ENCODE measurements at places on chromosomes 5 and 9. TPM values are rescaled to one million over a fixed set of nuclear protein-coding genes. Genes with fewer than 3 reads are reported as not detected.
A peak's percentile ranks its signal among the peaks of the same experiment; 100 is the strongest.

Gene FCN2
- total RNA-seq: not detected

Gene DHX29
- 28.8 TPM for total RNA-seq

Gene NDUFS4
- total RNA-seq: 82.2 TPM

Gene FOXD4L5
- total RNA-seq: 0.11 TPM

Gene ENTREP1
- 2.0 TPM for total RNA-seq

Gene ANKRD31
- 0.07 TPM for total RNA-seq

Gene QRFP
- total RNA-seq: not detected

Gene ANP32B
- 78.3 TPM for total RNA-seq

Gene MRPS2
- 38.6 TPM for total RNA-seq

GRCh38 chr9:12719431-12719830, 26.2 kb downstream of the TYRP1 start:
- H3K4me3 ChIP-seq: no peak overlapping the region
- no peaks in the 10 kb centered on the region for H3K36me3 ChIP-seq
- H3K27me3 ChIP-seq: no peaks in the 10 kb centered on the region
- peaks cover 12% of the 10 kb centered on the region for H3K4me1 ChIP-seq
- no peak overlapping the region for H3K27ac ChIP-seq

DNA sequence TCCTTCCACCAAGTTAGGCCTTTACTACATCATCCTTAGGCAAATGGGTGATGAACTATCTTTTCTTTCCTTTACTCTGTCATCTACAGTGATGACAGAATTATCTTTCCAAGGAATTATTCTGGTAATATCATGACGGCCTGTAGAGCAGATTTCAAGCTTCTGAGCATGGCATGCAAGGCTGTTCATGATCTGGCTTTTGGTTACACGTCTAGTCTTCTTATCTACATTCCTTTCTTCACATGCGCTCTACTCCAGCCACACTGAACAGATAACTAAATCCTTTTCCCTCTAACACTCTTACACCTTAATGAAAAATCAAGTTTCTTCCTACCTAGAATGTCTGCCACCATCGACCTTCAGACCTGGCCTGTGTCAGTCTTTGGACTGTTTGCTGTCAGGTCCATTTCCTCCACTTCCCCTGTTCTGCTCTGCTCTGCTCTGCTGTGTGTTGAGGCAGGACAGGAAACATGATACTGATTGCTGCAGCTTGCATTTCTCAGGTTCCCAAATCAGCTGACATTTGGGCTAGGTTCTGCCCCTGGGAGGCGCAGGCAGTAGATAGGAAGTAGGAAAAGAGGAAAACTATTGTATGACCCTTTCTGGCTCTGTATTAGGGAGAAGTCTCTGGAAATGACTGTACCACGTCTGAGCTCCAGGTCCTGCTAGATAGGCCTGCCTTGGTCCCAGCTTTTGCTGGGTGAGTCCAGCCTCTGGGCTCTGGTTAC, 4.2 kb downstream of the SCGB3A2 start:
- H3K36me3 ChIP-seq: no peaks in the 10 kb centered on the region
- DNase-seq: peak; percentile 58
- no peaks in the 10 kb centered on the region for H3K27me3 ChIP-seq
- H3K4me3 ChIP-seq: no peak overlapping the region

DNA sequence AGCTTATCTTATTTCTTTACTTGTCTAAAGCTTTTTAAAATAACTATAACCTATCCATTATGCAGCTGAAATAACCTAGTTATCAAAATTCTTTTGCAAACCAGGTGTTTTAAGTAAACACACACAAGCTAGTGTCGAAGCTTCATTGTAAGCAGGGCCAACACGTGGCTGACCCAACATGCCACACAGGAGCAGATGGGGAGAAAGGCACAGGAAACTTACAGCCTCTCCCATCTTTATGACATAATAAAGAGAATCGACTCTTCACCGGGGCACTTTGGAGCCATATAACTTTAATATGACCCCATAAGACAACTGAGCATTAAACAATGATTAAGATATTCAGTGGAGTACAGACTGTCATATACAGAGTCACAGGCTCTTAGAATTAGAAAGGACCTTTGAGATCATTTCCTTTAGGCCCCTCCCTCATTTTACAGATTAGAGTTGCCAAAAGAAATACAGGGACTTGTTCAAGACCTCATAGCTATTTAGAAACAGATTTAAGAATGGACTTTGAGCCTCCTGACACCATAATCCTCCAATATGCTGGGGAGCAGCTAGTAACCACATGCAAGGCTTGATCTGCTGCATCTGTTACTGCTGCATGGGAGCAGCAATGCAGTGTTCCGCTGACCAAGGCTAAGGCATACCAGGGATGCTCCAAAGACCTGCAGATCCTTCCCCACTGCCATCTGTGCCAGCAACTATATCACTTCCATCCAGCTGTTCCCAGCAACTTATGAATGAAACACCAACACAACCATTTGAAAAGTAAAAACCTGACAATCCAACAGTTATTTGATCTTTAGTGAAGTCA, 75.4 kb downstream of the RASEF start:
- no peaks in the 10 kb centered on the region for H3K36me3 ChIP-seq
- no peaks in the 10 kb centered on the region for H3K27me3 ChIP-seq

GRCh38 chr5:7087719-7088297, 308.1 kb upstream of the ADCY2 start:
- H3K4me1 ChIP-seq: no peaks in the 10 kb centered on the region
- no peaks in the 10 kb centered on the region for H3K36me3 ChIP-seq
- no peak overlapping the region for H3K27ac ChIP-seq
- H3K4me3 ChIP-seq: no peak overlapping the region
- DNase-seq: no peak
- H3K27me3 ChIP-seq: no peaks in the 10 kb centered on the region

DNA sequence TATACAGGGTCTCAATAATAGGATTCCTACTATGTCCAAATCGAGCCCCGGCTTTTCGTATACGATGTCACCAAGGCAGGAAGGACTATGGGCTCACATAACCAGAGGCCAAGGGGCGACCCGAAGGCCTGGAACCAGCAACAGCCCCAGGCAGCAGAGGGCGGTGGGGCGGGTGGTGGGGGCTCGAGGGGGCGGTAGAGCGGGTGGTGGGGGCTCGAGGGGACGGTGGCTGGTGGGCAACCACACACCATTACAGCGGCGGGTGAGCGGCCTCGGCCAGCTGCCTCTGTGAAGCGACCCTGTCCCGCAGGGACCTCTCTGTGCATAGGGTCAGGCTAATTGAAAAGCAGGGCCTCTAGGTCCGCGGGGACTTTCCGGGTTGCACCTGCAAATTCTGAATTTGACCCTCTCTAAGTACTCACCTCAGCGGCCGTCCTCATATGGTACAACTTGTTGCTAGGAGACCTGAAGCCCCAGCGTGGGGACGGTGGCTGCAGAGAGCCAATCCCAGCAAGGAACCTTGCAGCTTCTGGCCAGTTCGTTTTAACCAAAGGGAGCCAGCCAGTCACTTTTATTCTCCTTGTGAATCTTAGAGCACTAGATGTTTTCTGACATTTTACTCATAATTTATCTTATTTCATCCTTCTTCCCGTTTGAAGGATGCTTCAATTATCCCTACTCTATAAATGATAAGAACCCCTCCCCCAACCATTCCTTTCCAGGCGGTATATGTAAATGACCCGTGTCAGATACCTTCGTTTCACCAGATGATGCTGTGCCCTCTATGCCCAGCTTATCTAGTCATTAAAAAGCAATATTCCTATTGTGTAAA, at the start of gene NME5:
Gene NME5, minus strand, starts transcription at position 480 of the 832 bp plus-strand sequence. CDS start 648 bp downstream, outside the sequence.
- peaks cover 4% of the 10 kb centered on the region for H3K4me1 ChIP-seq
- DNase-seq: peak; percentile 71
- H3K36me3 ChIP-seq: no peaks in the 10 kb centered on the region
- H3K27me3 ChIP-seq: no peaks in the 10 kb centered on the region
- H3K4me3 ChIP-seq: peak within 1 kb of the TSS; percentile 59
- H3K27ac ChIP-seq: no peak within 1 kb of the TSS

DNA sequence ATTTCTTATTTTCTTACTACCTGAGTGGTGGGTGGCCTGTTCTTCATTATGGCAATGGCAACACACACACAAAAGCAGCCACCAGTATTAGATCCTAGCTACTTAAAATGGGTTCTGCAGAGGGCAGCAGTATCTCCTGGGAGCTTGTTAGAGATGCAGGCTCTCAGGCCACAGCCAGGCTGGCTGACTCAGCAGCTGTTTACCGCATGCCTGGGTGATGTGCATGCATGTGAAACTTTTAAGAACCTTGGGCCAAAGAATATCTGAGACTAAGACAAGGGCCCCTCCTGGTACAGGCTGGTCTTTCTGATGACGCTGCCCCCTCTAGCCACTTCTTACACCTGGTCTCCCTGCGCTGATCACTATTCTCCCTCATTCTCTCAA, 399.0 kb downstream of the MED10 start:
- H3K27me3 ChIP-seq: no peaks in the 10 kb centered on the region
- DNase-seq: no peak
- no peaks in the 10 kb centered on the region for H3K4me1 ChIP-seq

- H3K27ac ChIP-seq: no peak overlapping the region
- H3K4me1 ChIP-seq: peaks cover 4% of the 10 kb centered on the region
- DNase-seq: no peak
- H3K27me3 ChIP-seq: no peaks in the 10 kb centered on the region
- H3K4me3 ChIP-seq: no peak overlapping the region
Observed at GRCh38 chr9:69660304-69660703, 11.9 kb downstream of the APBA1 start.

GRCh38 chr9:69675563-69675962, 3.4 kb upstream of the APBA1 start:
- no peak for DNase-seq
- H3K27ac ChIP-seq: no peak overlapping the region
- H3K4me1 ChIP-seq: peaks cover 17% of the 10 kb centered on the region
- H3K4me3 ChIP-seq: no peak overlapping the region
- H3K36me3 ChIP-seq: no peaks in the 10 kb centered on the region
- no peaks in the 10 kb centered on the region for H3K27me3 ChIP-seq

DNA sequence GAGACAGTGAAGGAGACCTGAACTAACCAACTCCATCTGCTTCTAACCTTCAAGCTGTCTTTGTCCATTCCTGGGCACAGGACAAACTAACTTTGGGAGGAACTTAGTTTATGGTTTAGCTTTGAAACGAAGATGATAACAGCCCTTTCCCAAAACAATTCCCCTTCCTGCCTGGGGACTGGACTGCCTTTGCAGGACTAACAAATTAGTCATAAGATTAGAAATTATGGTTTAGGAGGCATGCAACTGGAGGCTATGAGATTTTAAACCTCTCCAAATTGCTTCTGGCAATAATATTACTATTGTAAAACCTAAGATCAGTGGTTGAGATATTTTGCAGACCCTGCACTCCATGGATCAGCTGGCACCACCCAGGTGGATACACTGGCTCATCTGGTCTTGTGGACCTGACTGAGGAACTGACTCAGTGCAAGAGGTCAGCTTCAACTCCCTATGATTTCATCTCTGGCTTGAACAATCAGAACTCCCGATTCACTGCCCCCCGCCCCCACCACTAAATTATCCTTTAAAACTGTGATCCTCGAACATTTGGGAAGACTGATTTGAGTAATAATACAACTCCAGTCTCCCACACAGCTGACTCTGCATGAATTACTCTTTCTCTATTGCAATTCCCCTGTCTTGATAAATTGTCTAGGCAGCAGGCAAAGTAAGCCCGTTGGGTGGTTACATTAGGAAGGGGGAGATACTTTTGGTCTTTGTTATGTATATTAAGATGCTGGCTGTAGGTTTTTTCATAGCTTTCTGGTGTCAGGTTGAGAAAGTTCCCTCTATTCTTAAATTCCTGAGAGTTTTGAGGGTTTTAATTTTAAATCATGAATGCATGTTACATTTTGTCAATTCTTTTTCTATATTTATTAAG, 213.3 kb downstream of the TSSK1B start:
- peaks cover 18% of the 10 kb centered on the region for H3K4me1 ChIP-seq
- no peak overlapping the region for H3K4me3 ChIP-seq
- H3K27ac ChIP-seq: no peak overlapping the region
- peak; percentile 47 for DNase-seq
- H3K36me3 ChIP-seq: no peaks in the 10 kb centered on the region
- no peaks in the 10 kb centered on the region for H3K27me3 ChIP-seq

DNA sequence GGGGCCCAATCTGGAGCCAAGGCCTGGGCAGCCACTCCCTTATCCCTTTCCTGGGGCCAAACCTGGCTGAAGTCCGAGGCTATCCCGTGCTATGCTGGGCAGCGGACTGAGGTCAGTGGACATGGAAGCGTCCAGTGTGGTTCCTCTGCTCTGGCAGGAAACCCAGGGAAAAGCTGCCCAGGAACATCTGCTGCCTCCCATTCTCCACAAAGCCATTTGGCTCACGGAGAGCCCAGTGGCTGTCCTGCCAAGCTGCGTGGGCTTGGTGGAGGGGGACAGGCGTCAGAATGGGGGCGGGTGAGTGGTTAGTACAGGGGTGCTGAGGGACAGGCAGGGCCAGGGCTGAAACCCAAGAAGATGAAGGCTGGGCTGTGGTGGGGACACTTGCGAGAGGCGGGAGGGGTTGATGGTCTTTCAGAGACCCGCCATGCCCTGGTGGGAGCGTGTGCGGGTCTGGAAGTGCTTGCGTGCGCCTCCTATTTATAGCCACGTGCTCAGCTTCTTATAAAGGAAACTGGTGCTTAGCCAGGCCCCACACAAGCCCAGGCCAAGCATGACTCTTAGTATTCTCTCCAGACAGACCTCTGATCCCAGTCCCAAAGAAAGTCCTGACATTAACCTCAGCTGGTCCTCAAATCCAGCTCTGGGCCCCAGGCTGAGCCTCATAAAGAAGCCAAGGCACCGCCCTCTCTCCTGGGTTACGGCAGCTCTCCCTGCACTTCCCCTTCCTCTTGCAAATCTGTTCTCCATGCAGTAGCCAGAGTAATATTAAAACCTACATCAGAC, 9.4 kb upstream of the SLC6A7 start:
- no peaks in the 10 kb centered on the region for H3K36me3 ChIP-seq
- DNase-seq: no peak
- H3K27me3 ChIP-seq: peaks cover 4% of the 10 kb centered on the region
- H3K4me3 ChIP-seq: no peak overlapping the region
- H3K4me1 ChIP-seq: peaks cover 14% of the 10 kb centered on the region

Data from astrocyte (in vitro differentiated cells and primary cell).